ENCODE measurements at places on chromosomes 7 and 10. TPM values are rescaled to one million over a fixed set of nuclear protein-coding genes. Genes with fewer than 3 reads are reported as not detected.

GPR158 gene
- total RNA-seq: not detected

DNA sequence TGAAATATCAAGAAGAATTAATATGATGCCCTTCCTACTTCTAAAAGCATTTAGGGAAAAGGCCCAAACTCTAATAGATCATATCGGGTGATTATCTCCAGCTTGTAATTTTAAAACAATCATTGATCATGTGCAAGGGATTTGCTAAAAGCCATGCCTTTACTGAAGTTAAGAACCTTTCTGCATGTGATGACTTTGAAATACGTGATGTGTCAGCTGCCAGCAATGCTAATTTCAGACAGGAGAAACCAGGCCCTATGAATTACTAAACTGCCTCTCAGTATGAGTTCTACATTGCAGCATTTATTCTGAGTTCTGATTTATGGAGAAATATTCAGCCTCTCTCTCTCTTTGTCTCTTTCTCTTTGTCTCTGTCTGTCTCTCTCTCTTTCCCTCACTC, 203.6 kb upstream of the AKR1E2 start:
- no peak for DNase-seq
- H3K4me3 ChIP-seq: no peak overlapping the region
- no peaks in the 10 kb centered on the region for H3K27me3 ChIP-seq

GRCh38 chr10:5549462-5550249, 24.9 kb downstream of the CALML3 start:
- H3K4me1 ChIP-seq: peaks cover 56% of the 10 kb centered on the region
- no peak overlapping the region for H3K4me3 ChIP-seq
- no peaks in the 10 kb centered on the region for H3K36me3 ChIP-seq
- H3K27me3 ChIP-seq: no peaks in the 10 kb centered on the region

DNA sequence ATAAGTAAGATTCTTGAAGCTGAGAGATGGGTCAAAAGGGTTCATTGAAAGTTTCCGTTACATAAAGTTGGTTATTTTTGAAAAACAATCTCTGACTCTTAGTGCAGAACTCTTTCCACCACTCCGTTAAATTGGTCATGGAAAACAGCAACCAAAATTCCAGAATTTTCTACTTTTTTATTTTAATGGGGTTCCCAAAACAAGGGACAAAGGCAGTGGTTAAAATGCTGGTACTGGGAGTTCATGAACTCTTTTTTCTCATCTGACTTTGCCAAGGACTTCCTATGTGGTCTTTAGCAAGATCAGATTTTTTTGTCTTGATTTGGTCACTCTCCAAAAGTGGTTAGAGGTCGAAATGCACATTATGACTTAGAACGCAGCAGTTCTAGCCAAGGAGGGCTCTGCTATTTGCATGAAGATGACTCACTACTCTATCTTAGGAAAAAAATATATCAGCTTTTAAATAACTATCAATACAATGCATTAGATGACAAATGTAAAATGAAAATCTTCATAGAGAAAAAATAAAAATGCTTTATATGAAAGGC, 145.7 kb downstream of the REEP3 start:
- H3K36me3 ChIP-seq: no peaks in the 10 kb centered on the region
- H3K27ac ChIP-seq: peak overlapping the region; percentile 11
- H3K4me3 ChIP-seq: no peak overlapping the region
- no peaks in the 10 kb centered on the region for H3K27me3 ChIP-seq
- peaks cover 37% of the 10 kb centered on the region for H3K4me1 ChIP-seq
- no peak for DNase-seq

KLF14 gene
- total RNA-seq: 0.17 TPM

- no peak for DNase-seq
- no peaks in the 10 kb centered on the region for H3K4me1 ChIP-seq
- no peak overlapping the region for H3K4me3 ChIP-seq
- peaks cover 84% of the 10 kb centered on the region for H3K27me3 ChIP-seq
These were observed 67.6 kb downstream of the PAX2 start for GRCh38 chr10:100812978-100813377.

- H3K27ac ChIP-seq: no peak overlapping the region
- H3K36me3 ChIP-seq: no peaks in the 10 kb centered on the region
- H3K4me1 ChIP-seq: no peaks in the 10 kb centered on the region
- DNase-seq: no peak
These were observed 428.6 kb downstream of the DPP6 start for GRCh38 chr7:154480817-154481216.

PAX4 gene
- not detected for total RNA-seq

GSTO2 gene
- total RNA-seq: 0.57 TPM

SCIN gene
- not detected for total RNA-seq

VSTM4 gene
- 25.2 TPM for total RNA-seq

SCD gene
- 19.3 TPM for total RNA-seq

- H3K4me3 ChIP-seq: no peak overlapping the region
- no peaks in the 10 kb centered on the region for H3K4me1 ChIP-seq
- H3K27ac ChIP-seq: no peak overlapping the region
These were observed 239.7 kb upstream of the LRGUK start for GRCh38 chr7:133887459-133887858.

PTPRZ1 gene
- 0.28 TPM for total RNA-seq

DNA sequence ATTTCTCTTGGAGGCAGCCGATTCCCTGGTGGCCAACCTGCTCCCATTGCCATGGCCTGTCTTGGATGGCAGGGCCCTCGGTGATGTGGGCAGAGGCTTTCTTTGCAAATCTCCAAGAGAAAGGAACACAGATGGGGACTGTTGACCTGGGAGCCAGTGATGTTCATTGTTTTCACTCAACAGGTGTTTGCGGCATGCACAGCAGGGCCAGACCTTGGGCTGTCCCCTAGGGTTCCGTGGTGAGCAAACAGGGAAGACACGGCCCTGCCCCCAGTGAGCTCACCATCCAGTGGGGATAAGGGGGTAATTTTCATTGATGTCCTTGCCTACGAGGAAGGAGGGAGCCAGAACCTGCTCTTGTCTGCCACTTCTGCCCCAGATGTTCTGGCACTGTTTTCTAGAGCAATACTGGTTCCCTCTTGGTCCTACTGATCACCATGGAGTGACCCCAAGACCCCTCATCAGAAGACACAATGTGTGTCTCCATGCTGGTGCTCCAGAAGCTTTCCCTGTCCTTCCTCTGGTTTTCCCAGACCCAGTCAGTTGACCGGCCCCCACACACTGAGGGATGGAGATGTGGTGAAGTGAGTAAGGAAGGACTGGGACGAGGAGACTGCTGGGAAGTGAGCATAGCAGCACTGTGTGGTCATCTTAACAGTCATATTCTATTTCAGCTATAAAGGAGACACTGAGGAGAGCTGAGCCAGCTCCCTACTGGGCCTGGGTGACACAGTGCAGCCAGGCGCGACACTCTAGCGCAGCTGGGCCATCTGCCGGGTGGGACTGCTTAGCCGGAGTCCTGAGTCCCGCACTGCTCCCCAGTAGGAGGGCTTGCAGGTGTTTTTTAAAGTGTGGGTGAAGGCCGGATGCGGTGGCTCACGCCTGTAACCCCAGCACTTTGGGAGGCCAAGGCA, 20.4 kb upstream of the FIGNL1 start:
- no peaks in the 10 kb centered on the region for H3K36me3 ChIP-seq
- no peak overlapping the region for H3K4me3 ChIP-seq
- H3K4me1 ChIP-seq: no peaks in the 10 kb centered on the region
- H3K27me3 ChIP-seq: no peaks in the 10 kb centered on the region
- no peak overlapping the region for H3K27ac ChIP-seq
- no peak for DNase-seq

DNA sequence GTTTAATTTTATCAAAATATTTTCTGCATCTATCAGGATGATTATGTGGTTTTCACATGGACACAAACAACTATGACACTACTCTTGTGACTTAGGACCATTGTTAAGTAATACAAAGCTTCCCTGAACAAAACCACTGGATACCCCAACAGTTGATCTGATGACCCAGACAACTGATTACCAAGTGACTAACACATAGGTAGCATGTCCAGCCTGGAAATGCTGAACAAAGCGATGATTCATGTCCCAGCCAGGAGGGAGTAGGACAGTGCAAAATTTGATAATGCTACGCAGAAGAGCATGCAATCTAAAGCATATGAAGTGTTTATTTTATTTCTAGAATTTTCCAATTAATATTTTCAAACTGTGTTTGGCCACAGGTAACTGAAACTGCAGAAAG, 8.9 kb upstream of the PNLIP start:
- no peaks in the 10 kb centered on the region for H3K36me3 ChIP-seq
- no peak overlapping the region for H3K4me3 ChIP-seq
- no peaks in the 10 kb centered on the region for H3K27me3 ChIP-seq
- no peak for DNase-seq

GRCh38 chr10:132939957-132940790, 2.2 kb downstream of the CFAP46 start:
- DNase-seq: no peak
- no peak overlapping the region for H3K27ac ChIP-seq
- peaks cover 51% of the 10 kb centered on the region for H3K27me3 ChIP-seq

DNA sequence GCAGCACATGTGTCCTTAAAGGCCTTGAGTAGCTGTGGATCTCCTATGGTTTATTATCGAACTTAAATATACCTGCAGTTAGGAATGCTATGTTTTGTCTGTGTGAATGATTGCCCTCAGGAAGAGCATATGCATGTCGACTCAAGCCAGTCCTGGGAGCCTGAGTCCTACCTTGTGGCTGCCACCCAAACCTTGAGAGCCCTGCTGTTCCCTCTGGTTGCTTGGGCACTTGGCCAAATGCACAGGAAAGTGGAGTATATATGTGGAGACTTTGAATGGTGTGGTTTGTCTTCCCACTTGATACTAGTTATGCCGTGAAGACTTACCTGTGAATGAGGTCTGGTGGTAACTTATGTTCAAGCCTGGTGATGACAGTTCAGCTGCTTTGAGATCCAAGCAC, 409.8 kb downstream of the LRMDA start:
- no peak for DNase-seq
- no peak overlapping the region for H3K27ac ChIP-seq
- H3K36me3 ChIP-seq: no peaks in the 10 kb centered on the region
- H3K4me1 ChIP-seq: peaks cover 3% of the 10 kb centered on the region

CCDC201 gene
- not detected for total RNA-seq

LBX1 gene
- not detected for total RNA-seq

HEPACAM2 gene
- total RNA-seq: 0.19 TPM

GPER1 gene
- 1.3 TPM for total RNA-seq

BICC1 gene
- total RNA-seq: 4.1 TPM

VSTM2A gene
- total RNA-seq: not detected

PNLIPRP3 gene
- not detected for total RNA-seq

GRCh38 chr7:44386139-44386913, 60.9 kb upstream of the CAMK2B start:
- H3K4me3 ChIP-seq: no peak overlapping the region
- peaks cover 78% of the 10 kb centered on the region for H3K36me3 ChIP-seq
- H3K27me3 ChIP-seq: no peaks in the 10 kb centered on the region
- H3K27ac ChIP-seq: no peak overlapping the region

DNA sequence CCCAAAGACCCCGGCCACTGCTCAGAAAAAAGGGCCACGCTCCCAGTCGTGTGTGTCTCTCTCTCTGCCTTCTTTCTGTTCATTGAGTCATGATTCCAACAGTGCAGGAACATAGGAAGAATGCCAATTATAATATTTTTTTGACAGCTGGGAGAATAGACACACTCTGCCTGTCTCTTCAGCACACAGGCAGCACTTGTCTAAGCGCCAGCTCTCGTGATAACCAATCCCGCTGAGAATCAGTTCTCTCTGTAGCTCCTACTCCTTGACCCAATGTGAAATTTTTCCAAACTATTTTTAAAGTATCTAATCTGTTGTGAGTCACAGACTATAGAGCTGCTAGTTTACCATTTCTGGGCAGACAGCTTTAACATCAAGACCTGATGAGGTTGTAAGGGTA, 145.7 kb upstream of the RHEB start:
- peak; percentile 52 for DNase-seq
- H3K27ac ChIP-seq: peak overlapping the region; percentile 83
- H3K27me3 ChIP-seq: no peaks in the 10 kb centered on the region
- peaks cover 31% of the 10 kb centered on the region for H3K4me1 ChIP-seq
- H3K4me3 ChIP-seq: no peak overlapping the region
- H3K36me3 ChIP-seq: no peaks in the 10 kb centered on the region

PRR15 gene
- 0.49 TPM for total RNA-seq

GRCh38 chr7:65798111-65799075, 74.5 kb upstream of the VKORC1L1 start:
- H3K4me3 ChIP-seq: no peak overlapping the region
- H3K4me1 ChIP-seq: no peaks in the 10 kb centered on the region
- no peak for DNase-seq
- no peaks in the 10 kb centered on the region for H3K36me3 ChIP-seq

DNA sequence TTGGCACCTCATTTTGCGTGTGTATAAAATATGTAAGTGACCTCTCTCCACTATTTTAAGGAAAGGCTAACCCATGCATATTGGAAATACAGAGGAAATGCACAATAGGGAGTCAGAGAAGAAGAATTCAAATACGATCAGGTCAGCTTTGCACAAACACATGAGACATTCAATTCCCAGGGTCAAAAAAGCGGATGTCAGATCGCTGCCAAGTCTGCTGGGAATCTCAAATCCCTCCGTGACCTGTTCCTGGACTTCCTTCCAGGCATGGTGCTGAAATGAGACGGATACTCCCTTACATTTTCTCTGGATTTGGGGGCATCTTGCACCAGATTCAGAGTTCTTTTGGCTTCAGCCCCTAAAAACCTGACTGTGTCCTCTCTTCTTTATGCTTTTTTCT, 91.9 kb upstream of the PRKCQ start:
- peaks cover 11% of the 10 kb centered on the region for H3K27me3 ChIP-seq
- no peak overlapping the region for H3K27ac ChIP-seq

UTF1 gene
- total RNA-seq: not detected

ZNF680 gene
- total RNA-seq: 21.5 TPM

- H3K27ac ChIP-seq: peak overlapping the region; percentile 41
- no peaks in the 10 kb centered on the region for H3K27me3 ChIP-seq
- H3K36me3 ChIP-seq: no peaks in the 10 kb centered on the region
- H3K4me1 ChIP-seq: peaks cover 19% of the 10 kb centered on the region
- H3K4me3 ChIP-seq: no peak overlapping the region
- DNase-seq: no peak
These were observed 49.4 kb downstream of the LRRN3 start for GRCh38 chr7:111140091-111140865.

DNA sequence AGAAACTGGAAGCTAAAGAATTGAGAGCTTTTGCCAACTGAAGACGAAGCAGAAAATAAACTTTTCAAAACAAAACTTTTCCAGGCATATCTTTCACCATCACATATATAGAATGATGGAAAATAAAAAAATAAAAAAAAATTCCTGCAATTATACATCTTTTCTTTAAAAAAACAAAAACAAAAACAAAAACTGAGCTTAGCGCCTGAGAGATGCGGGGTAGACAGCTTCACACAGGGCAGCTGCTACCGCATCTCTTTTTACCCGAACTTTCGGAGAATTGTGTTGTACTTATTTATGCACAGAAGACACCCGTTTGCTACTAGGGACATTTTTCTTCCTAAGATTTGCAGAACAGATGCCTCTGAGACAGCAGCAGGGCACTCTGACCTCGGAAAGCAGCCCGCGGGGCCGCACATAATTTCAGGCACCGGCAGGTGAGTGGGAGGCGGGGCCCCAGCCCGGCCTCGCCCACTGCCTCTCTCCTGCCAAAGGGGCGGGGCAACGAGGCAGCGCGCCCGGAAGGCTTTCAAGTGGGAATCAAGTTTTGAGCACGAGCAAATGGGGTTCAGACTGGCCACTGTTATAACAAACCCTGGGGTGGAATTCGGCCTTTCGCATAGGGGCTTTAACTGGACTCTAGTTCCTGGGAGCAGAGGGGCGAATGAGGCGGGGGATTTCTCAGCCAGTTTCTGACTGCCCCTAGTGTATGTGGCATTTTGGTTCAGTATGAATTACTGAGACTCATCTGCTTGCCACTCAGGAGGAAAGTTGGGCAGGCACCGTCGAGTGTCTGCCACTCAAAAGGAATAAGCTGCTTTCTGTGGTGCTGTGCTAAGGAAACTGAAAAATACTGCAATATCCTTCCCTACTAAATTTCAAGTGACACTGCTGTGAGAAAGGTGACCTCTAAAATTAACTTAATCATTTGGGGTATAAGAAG, 18.5 kb upstream of the FAM133B start:
- no peaks in the 10 kb centered on the region for H3K36me3 ChIP-seq
- no peaks in the 10 kb centered on the region for H3K27me3 ChIP-seq
- H3K4me3 ChIP-seq: no peak overlapping the region
- no peak overlapping the region for H3K27ac ChIP-seq
- no peak for DNase-seq
- H3K4me1 ChIP-seq: no peaks in the 10 kb centered on the region
